ENCODE measurements at places on chromosomes 7 and 10.

DNA sequence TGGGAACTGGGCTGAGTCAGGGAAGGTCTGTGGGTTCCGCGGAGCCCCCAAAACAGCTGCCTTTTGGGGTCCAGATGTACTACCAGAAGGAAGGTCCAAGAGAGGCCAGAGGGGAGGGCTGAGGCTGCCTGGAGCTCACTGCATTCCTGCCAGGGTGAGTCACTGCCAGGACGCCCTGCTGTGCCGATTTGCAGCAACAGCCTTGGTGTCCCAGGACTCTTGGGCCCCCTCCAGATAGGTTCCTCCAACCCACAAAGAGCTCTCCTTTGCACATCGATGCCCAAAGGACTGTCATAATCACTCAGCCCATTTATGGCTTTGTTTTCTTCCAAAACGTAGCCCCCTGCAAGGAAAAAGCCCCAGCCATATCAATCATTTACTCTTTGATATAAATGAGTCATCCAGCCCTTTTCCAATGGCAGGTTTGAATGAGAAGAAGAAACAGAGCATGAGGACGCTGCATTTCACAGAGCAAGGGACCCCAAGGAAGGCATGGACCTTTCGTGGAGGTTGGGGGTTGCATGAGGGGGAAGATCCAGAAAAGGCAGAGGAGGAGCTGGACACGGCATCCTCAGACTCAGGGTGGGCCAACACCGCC, 32.2 kb upstream of the COL13A1 start:
- no peak for DNase-seq

DNA sequence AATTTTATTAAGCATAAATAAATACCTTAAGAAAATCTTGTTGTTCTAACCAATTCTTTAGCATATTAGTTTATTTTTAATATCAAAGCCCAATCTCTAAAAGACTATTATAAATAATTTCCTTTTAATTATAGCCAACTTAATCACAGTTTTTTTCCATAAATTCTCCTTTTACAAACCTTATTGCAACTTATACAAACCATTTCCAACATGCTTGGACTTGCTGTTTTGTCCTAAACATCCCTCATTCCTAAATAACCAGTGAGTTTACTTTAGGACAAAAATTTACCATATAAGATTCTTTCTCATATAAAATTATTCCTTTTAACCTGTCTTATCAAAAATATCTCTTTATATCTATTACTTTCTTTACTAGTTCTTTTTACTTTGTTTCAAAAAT, 25.2 kb upstream of the LSM8 start:
- no peak for DNase-seq

- peak; percentile 79 for DNase-seq
Observed at GRCh38 chr7:155804897-155805825, 7.1 kb downstream of the SHH start.

DNA sequence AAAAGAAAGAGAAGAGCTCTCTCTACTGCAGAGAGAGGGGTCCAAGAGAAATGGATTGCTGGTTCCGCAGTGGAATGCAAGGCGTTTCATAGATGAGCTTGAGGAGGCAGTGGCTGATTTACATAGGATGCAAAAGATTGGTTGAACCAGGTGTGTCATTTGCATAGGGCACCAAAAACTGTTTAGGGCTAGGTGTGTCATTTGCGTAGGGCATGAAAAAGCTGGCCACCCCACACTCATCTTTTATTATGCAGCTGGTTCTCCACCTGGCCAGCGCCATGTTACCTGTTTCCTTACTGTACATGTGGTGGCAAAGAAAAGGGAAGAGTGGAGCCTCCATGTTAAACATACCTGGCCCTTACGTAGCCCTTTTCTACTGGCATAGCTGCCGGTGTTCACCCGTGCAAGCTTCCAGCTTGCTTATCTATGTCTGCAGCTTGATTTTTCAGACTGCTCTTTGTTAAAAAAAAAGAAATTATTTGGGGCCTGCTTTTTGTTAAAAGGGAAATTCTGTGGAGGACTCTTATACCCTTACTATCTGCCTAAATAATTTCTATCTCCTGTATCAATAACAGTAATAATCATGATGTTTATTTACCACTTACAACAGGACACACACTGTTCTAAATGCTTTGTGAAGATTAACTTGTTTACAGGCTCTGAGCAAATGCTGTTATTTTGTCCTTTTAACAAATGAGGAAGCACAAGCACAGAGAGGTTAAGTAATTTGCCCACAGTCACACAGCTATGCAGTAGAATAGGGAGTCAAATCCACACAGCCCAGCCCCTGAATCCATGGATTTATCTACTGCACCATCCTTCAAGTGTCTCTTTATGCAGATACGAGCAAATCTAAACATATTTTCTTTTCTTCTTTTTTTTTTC, 33.3 kb downstream of the CASP7 start:
- DNase-seq, result no peak

GRCh38 chr10:78864761-78865537, 203.8 kb upstream of the ZMIZ1 start:
- DNase-seq, result no peak

GRCh38 chr10:46018453-46019176, 11.8 kb downstream of the NCOA4 start:
- no peak for DNase-seq
